ENCODE measurements at places on chromosomes 13 and 19. TPM values are rescaled to one million over a fixed set of nuclear protein-coding genes. Genes with fewer than 3 reads are reported as not detected.

- DNase-seq, result no peak
These were observed 96.9 kb downstream of the WDFY2 start for GRCh38 chr13:51681037-51681678.

- DNase-seq, result no peak
These were observed 18.2 kb downstream of the ARHGAP33 start for GRCh38 chr19:35793381-35794165.

DNA sequence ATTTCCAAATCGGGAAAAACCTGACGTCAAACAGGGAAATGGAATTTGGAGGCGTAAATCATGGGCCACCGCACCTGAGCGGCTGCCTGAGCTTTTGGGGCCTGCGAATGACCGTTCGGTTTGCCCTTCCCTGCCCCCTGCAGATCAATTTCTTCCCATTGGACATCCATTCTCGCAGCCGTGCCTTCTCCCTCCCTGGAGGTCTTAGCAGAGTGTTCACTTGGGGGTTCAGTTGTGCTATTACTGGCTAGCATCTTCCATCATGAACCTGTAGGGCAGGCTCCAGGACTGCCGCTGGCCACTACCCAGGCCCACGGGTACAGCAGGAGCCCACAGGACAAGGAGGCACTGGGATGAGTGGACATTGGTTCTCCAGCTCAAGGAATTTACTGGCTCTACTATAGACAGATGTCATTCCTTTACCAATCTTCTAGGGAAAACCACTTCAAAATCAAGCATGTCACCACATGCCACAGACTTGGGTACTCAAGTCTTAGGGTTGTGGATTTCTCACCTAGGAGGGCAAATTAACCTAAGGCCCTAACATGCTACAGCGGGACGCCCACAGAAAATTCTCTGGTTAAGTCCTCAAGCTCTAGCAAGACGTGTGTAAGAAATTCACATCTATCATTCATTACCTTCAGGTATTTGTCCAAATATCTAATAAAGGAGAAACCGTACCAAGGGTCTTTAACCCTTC lies 75.5 kb downstream of the COL4A1 start:
- no peak for DNase-seq

- no peak for DNase-seq
These were observed 1.2 kb downstream of the UQCRFS1 start for GRCh38 chr19:29211562-29212355.

DNA sequence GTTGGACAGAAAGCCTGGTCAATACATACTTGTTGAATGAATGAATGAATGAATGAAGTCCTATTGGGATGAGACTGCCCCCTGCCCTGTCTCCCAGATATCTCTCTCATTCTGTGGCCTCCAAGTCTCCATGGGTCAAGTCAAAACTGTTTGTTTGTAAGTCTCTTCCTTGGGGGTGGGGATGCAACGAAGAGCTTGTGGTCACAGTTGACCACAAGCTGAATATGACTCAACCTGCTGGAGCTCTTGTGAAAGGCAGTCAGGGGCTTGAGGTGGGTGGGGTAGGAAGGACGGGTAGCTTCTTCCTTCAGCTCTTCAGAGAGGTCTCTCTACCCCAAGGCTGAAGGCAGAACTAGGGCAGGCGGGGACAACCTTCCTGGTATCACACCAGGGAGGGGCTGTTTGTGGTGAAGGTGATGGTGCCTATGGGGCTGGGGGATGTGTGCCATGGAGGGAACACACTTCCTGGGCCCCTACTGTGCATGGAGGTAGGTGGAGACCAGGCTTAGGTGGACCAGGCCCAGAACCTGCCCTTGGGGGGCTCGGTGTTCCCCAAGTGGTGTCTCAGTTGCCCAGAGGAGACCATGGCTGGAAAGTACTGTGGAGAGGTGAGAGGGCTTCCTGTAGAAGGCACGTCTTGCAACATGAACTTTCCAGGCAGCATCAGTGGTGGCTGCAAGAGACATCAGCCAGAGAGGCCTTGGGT lies 8.0 kb downstream of the MYO1F start:
- DNase-seq, result no peak

- no peak for DNase-seq
These were observed 639 bp downstream of the LENG1 start for GRCh38 chr19:54158812-54159351.

DNA sequence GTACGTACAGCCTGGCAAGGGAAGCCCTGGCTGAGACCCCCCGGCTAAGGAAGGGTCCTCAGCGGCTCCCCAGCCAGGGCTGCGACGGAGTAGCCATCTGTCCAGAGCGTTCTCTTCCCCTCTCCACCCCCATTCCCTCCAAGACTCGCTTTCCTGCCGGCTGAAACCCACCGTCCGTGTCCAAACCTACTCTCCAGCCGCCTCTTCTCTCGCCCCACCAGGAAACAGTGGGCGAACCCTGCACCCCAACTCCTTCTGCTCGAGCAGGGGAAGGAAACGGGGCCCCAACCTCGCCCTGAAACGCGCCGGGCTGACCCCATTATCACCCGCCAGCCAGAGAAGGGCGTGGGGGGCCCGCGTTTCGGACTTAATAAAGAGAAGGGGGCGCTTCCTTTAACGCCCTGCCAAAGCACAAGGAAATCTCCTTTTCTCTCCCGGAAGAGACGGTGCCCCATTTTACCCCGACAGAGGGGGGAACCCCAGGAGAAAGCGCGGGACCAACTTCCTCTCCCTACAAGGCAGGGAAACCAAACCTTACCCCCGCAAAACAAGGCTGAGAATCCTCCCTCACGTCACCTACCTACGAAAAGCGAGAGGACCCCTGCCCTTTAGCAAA lies 2.5 kb downstream of the ZC3H4 start:
- peak; percentile 46 for DNase-seq

DNA sequence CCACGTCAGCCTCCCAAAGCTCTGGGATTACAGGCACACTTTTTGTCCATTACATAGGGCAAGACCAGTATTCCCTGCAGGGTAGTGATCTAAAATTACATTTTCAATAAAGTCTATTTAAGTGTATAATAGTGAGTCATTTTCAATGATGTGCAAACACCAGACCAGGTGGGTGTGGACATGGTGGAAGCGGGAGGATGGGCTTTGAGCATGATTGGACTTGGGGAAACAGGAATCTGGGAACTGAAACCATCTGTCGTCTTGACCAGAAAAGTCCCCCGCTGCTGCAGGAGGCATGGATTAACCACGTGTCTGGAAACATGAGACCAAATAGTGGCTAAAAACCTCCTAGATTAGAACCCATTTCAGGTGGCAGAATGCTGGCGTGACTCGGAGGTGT lies 4.9 kb downstream of the FXYD3 start:
- no peak for DNase-seq

DNA sequence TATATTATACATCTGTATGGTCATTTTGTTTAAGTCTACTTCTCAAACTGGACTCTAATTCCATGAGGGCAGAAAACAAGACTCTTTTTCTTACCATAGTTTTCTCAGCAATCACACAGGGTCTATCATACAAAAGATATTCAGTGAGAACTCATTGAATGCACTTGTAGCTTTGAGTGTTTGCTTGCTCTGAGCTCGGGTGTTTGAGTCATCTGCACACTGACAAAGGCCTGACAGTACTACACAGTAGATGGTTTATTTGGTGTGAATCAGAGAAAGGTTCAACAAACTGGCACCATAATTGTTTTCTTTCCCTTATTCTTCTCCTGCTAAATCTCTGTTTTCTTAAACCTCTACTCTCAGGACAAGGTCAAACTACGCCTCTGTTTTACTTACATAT lies 586.4 kb downstream of the LMO7 start:
- no peak for DNase-seq

DNA sequence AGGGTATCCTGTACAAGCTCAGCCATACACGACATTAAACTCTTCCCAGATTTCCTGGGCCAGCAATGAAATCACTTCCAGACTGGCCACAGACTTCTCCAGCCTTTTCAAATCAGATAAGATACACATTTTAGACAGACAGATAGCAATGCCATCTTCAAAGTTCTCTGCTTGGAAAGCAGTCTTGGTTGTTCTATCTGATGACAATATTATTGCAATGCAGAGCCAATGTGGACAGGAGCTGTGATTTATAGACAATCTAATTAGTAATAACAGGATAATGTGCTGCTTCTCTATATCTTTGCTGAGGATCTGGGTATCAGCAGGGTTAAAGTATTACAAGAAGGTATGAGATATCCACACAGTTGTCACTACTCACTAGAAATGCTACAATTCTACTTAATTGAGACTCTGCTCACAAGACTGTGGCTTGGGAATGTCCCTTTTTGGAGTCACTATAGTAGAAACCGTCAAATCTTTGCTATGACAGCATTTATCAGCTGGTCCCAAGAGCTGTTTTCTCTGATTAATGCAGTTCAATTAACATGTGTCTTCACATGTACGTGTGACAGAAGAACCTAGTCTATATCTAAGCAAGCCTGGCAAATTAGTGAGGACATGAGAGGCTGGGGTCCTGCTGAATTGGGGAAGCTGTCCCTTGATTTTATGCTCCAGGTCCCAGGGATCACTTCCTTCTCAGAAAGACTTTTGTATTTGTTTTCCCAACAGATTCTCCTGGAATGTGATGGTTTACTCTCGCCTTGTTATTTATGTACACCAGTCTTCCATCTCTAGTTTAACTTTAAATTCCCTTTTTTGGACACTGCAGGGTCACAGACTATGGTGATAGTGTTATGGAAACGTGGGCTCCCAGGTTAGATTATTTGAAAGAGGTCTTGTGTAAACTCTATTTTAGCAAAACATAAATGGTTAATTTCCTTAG lies 68.8 kb downstream of the COL4A1 start:
- DNase-seq, result peak; percentile 48

DNA sequence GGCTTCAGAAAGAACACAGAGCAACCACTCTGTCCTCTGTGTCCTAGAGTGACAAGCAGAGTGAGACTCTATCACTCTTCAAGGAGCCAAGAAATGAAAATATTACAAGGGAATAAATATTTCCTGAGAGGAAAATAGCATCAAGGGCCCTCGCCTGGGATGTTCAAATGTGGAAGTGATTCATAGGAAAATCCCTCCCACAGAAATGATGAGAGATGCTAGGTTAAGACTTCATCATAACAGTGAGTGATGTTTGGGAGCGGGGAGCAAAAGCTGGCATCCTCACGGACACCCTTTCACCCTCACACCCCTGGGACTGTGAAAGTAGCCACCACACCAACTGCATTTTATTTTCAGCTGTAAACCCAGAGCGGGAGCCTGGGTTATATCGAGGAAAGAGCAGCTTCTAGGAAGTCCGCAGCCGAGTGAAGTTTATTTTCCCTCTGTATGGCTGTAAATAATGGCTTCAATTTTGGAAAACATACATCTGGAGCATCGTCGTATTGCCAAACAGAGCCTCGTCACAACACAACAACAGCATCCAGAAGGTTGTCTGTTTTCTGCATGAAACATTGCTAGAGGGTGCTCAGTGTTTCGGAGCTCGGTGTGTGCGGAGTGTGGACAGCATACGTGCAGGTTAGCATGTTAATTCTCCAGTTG lies 54.8 kb downstream of the DLEU7 start:
- peak; percentile 68 for DNase-seq

DNA sequence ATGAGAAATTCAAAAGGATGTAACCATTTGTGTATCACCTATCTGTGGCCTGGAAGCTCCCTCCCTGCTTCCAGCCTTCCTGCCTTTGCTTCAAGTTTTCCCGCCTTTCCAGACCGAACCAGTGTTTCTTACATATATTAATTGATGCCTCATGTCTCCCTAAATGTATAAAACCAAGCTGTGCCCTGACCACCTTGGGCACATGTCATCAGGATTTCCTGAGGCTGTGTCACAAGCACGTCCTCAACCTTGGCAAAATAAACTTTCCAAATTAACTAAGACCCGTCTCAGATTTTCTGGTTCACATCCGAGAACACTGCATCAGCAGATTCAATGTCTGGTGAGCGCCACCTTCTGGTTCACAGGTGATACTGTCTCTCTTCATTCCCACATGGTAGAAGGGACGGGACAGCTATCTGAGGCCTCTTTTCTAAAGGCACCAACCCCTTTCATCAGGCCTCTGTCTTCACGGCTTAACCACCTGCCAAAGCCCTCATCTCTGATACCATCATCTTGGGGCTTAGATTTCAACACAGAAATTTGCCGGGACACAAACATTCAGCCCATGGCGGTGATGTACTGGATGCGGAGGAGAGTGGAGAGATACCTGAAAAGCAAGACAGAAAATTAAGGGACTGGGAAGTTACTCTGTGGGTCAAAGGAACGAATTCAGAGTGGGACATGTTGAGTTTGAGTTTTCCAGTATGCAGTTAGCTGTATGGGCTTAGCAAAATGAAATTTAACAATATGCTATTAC lies 58.7 kb upstream of the PABPC3 start:
- DNase-seq, result peak; percentile 49

GRCh38 chr13:90648497-90648896 lies 699.0 kb upstream of the MIR17HG start:
- DNase-seq, result no peak

DNA sequence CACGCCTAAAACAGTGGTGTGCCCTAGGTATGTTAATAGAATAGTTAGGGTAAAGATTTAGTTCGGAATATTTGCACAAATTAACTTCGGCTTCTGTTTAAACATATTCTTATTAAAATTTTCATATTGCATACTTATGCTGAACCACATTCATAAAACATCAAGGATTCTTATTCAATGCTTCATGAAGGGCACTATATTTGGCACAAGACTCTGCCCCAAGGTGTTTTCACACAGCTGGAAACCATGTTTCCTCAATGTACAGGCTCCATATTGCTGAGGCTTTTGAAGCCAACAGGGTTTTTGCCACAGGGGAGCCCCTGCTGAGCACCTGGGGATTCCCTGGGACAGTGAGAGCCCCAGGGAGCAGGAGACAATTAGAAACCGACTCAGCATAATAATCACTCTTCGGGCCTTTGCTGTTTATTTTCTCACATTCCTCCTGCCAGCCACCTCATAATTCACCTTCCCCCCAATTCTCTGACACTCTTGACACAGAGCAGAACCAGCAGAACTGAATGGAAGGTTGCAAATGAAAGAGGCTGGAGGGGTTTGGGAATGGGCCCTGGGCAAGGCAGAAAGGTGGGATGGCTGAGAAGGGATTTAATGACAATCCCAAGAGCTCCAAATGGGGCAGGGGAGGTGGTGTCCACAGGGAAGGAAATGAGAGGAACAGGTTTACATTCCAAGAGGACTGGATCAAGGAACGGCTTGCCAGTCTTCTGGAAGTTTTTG lies 72.3 kb upstream of the POMP start:
- DNase-seq, result no peak

- DNase-seq, result peak; percentile 59
These were observed 77.8 kb downstream of the TUBGCP3 start for GRCh38 chr13:112510002-112510780.

DNA sequence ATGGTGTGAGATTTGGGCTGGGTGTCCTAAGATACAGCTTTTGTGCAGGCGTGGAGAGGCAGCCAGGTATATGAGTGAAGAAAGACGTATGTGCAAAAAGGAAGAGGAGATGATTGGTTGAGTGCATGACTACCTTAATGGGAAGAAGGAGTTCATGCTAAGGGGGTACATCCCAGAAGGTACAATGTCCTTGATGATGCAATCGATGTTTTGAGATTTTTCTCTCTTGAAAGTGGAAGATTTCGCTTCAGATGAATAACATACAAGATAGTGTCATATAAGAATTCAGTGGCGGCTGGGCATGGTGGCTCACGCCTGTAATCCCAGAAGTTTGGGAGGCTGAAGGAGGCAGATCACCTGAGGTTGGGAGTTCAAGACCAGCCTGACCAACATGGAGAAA lies 357.1 kb downstream of the KLF12 start:
- no peak for DNase-seq

- DNase-seq, result no peak
These were observed 29.3 kb upstream of the GRTP1 start for GRCh38 chr13:113393226-113393562.

Gene ATP1A3
- not detected for total RNA-seq

Gene NOTCH3
- 92.3 TPM for total RNA-seq

Gene CCDC8
- total RNA-seq, result 18.9 TPM

Gene LRRC4B
- total RNA-seq, result 1.2 TPM
